ENCODE measurements at places on chromosomes 4 and X.
A peak's percentile ranks its signal among the peaks of the same experiment; 100 is the strongest.

- DNase-seq: no peak
These were observed 7.9 kb upstream of the KLHL8 start for GRCh38 chr4:87228262-87228860.

DNA sequence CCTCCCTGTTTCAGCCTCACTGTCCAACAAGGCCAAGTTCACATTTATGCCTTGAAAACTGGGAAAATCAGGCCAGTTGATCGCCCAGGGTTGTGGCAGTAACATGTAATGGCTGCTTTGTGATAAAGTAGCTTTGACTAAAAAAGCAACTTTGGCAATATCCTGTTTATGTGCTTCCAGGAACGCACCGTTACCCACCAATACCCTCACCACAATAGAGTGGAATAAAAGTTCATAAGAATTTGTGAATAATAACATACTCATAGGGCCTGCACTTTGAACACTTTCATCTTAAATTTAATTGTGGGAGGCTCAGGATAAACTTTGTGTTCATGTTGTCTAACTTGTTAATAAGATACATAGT, 80.7 kb upstream of the MAML3 start:
- DNase-seq: no peak

- no peak for DNase-seq
These were observed 26.5 kb downstream of the HAND2 start for GRCh38 chr4:173503330-173504180.

DNA sequence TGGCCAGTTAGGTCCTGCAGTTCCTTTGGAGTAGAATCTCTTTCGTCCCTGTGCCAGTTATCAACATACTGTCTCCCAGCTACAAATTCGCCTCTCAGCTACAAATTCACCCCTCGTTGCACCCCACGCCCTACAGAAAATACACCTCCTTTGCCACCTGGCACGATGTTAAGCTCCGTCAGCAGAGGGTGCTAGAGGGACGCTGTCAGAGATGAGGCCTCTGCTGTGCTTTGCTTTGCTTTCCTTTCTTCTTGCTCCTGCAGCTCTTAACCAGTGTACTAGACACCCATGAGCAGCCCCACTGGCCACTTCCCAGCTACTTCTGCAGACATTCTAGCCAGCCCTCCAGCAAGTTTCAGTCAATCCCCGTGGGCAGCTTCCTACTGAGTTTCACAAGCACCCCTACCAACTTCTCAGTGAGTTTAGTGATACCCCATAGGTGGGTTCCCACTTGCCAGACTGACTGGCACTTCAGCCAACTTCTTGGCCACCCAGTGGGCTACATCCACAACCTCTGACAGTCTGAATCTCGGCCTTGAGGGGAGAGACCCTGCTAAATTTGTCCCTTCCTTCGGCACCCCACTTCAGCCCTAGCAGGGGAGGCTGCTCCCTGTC, 21.8 kb downstream of the HAUS3 start:
- no peak for DNase-seq

GRCh38 chr4:10106421-10107039, 10.1 kb downstream of the WDR1 start:
- DNase-seq: peak; percentile 84

DNA sequence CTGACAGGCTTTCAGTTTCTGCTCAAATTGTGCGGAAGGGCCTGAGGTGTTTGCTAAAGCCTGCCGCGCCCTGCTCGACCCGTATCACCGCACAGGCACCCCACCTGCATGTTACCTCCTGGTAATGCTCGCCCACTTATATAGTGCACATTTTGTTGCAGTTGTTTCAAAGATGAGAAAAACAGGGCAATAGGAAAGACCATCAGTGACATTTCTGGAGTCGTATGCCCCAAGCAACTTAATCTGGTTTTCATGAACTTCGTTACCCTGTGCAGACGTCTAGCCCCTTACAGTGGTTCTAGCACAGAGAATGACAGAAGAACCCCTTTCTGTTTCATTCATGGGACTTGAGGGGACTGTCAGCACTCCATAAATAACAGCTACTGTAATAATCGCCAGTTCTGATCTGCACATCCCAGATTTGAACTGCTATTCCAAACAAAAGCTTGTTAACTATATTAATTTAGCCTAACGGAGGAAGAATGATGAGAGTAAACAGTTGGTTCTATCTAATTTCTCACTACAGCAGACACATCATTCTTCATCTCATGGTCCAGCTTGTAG, 940 bp upstream of the DCTD start:
- no peak for DNase-seq

DNA sequence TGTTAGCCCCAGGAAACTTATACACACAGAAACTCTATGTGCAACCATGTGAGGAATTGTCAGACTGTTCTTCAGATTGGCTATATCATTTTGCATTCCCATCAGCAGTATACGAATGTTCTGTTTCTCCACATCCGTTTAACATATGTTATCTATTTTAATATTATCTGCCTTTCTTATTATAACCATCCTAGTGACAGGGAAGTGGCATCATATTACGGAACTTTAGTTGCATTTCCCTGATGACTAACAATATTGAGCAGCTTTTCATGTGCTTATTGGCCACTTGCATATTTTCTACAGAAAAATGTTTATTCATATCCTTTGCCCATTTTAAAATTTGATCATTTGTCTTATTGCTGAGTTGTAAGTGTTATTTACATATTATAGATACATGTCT, 36.5 kb upstream of the IL15 start:
- no peak for DNase-seq

- no peak for DNase-seq
These were observed 224.2 kb downstream of the STIM2 start for GRCh38 chr4:27084685-27085361.

GRCh38 chr4:17701138-17701839, 80.1 kb downstream of the FAM184B start:
- DNase-seq: no peak

GRCh38 chrX:122835886-122836285, 348.2 kb upstream of the GRIA3 start:
- DNase-seq: no peak

DNA sequence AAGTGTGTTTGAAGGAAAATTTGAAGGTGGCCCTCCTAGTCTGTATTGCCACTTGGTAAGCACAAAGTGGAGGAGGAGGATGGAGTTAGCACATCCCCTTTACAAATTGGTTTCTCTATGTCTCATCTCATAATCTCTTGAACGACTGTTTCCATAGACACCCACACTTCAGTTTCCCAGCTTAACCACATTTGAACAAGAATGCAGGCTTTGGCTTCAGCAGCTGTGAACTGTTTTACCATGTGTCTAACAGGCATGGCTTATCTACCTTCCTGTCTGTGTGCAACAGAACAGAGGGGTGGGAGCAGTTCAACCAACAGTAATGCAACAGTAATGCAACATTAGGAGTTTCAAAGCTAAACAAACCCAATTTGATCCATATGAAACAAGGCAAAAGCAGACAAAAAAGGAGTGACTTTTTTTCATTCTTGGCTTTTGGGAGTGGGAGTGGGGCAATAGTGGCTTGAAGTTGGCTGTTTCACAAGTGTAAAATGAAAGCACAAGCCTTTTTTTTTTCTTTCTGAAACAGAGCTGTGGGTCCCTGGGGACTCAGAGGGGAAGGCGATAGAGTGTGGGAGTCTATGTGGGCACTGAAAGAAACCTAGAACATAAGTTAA, 108.0 kb downstream of the ITM2A start:
- no peak for DNase-seq

DNA sequence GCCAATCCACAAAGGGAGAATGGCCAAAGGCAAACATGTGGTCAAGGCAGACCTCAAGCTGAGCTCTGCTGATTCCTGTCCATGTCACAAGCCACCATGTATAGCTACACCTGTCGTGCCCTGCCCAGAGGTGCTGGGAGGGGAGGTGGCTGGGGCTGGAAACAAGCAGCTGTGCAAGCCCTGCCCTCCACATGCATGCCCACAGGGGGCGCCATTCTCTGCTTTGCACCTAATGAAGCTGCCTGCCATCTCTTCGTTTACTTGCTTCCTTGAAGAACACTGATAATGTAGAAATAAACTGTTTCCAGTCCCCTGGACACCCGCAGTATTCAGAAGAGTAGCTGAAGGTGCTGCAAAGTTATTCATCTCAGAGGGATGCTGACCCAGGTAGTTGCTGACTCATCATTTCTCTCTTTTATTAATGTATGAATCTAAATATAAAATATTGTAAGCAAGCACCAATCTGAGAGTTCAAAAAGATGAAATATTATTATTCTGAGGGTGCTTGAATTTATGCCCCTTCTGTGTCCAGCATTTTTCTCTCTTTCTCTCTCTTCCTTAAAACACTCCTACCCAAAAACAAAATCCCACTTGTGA, 278.6 kb downstream of the ADGRA3 start:
- no peak for DNase-seq

GRCh38 chr4:108113229-108113628, 55.5 kb downstream of the LEF1 start:
- no peak for DNase-seq

DNA sequence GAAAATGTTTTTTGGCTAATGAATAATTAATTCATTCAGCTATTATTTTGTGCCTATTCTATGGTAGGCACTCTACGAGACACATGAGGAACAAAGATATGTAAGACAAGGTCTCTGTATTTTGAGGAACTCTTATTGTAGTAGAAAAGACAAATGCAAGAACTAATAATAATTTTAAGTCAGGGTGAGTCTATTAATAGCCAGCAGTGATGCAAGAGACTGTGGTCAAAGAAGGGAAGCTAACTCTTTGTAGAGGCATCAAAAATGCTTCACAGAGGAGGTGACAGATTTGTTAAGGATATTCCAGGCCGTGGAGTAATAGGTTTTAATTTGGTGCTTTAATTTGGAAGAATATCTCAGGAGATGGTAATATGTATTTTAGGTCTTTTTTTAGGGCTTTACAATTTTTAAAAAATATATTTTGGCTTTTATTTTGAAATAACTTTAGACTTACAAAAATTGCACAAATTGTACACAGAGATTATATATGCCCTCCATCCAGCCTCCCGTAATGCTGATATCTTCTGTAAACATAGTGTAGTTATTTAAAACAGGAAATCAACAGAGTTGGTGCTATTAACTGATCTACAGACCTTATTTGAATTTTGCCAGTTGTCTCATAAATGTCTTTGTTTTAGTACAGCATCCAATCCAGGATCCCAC, 48.1 kb downstream of the DCLK2 start:
- no peak for DNase-seq

DNA sequence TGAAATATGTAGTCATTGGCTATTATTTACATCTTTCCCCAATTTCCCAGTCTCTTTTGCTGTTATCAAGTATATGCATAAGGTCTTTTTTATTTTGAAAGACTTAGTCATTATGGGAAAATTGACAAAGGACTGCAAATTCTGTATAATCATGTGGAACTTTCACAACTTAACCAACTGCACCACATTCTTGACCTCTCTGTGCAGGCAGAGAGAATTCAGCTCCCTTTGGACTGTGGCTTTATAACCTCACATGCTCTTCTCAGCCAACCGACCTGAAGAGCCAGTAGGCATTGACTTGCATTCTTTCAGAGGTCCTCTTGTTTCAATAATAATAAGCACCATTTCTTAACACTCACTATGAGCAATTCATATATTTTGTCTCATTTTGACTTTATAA, 66.9 kb downstream of the ANXA3 start:
- DNase-seq: no peak

- no peak for DNase-seq
These were observed 14.5 kb downstream of the TMEM175 start for GRCh38 chr4:946517-947471.

DNA sequence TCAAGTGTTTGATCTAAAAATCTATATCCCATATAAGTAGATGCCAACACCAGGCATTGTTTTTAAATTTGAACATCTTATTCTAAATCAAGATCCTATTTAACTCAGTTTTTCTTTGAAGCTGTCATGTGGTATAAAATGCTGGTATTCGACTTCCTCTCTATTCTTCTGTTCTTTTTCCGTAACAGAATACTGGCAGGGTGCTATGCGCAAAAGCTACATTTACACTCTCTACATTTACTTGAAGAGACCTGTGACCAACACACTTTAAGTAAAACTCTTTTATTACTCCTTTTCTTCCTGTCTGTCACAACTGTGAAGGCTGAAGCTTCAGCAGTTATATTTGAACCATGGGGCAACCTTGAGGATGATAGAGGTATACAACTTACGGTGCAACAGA, 612.8 kb downstream of the C4orf33 start:
- DNase-seq: no peak

DNA sequence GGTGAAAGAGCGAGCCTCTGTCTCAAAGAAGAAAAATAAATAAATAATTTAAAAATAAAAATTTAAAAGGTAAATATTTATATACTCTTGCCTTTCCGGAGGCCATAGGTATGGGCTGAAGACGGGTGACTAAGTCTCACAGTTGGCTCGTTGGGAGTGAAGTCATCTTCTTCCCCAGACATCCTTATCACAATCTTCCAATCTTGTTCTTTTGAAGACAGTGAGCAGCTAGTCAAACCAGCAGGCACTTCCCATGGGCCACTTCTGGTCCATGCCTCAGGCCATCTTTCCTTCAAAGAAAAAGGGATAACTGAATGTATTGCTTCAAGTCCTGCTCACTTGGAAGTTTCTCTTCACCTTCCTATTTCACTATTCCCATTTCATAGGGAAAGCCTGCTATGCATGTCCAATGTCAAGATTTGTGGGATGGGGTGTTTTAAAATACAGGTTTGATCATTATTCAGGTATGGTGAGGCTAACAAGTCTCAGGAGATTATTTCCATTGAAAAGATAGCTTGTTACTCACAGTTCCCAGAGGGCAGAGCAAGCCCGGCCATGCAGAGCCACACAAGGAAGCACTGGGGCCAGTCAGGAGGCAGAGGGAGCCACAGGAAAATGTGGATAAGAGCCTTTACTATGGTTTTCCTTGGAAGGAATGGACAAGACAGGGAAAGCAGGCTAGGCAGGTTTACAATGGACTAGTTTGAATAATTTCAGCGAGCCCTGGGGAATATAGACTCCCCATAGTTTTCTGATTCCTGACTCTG, 33.3 kb upstream of the VCX2 start:
- no peak for DNase-seq

DNA sequence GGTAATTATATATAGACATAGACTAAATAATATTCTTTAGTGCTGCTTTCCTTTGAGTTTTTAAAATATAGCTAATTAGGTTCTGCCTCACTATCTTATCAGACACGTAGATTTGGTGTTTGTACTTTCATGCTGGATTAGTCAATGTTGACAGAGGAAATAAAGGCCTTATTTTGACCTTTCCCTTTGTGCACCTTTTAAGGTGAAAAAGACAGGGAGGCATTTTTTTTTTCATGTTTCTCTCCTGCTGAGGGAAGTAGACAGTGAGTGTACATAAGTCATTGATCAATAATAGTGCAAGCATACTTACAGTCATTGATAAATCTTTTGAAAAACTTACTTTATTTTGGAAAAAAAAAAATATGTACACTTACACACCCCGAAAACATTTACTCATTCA, 467.8 kb downstream of the GRXCR1 start:
- DNase-seq: no peak

All from fibroblast of skin of left biceps (primary cell).